ENCODE measurements at places on chromosomes 12 and 14.
A peak's percentile ranks its signal among the peaks of the same experiment; 100 is the strongest.

- DNase-seq: no peak
Observed at GRCh38 chr14:96979611-96980074, 182.5 kb downstream of the VRK1 start.

DNA sequence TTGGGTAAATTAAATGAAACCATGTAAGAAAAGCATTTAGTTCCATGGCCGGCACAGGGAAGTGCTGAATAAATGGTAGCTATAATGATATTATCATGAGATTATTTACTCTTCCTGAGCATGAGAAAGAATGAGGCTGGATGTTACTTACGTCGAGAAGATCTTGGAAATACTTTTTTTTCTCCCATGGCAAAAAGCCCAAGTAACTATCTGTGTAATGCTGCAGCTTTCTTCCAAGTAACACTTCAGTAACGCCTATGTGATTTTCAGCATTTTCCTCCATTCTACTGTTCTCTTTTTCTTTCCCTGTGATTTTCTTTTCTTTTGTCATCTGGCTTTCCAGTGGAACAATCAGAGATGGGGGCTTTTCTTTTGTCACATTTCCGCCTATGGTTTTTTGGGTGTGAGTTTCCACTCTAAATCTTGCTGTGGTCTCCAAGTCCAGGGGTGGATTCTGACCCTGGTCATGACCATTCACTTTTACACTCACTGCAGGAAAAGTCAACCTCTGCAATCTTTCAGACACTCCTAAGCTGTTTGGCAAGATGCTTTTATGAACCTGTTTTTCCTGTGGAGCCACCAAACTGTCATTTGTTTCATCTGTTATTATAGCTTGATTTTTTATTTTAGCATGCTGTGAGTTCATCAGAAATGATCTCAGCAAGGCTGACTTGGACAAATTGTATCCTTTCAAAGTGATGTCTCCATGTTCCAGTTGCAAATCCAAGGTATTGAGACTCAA, 25.0 kb upstream of the SYCP3 start:
- DNase-seq: no peak

DNA sequence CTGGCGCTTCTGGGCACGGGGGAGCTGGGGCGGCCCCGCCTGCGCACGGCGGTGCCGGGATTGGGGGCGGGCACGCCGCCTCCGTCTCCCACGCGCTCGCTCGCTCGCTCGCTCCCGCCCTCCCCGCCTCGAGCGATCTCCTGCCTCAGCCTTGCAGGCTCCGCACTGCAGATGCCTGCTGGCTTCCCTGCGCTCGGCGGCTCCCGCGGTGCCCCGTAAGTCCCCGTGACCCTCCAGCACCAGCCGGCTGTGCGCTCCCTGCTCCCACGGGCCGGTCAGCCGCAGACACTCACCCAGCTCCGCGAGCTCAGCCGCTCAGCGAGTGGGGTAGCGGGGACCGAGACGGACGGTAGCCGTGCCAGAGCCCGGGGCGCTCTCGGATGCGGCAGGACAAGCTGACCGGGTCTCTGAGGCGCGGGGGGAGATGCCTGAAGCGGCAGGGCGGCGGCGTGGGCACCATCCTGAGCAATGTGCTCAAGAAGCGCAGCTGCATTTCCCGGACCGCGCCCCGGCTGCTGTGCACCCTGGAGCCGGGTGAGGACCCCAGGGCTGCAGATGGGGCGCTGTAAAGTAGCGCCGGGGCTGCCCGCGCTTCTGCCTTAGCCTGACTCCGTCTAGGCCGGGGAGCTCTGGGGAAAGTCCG, at the start of gene TBC1D30:
Gene TBC1D30 (plus strand): TSS at position 148 of the 643 bp plus-strand sequence. CDS start 233 bp downstream, at position 381.
- no peak for DNase-seq

DNA sequence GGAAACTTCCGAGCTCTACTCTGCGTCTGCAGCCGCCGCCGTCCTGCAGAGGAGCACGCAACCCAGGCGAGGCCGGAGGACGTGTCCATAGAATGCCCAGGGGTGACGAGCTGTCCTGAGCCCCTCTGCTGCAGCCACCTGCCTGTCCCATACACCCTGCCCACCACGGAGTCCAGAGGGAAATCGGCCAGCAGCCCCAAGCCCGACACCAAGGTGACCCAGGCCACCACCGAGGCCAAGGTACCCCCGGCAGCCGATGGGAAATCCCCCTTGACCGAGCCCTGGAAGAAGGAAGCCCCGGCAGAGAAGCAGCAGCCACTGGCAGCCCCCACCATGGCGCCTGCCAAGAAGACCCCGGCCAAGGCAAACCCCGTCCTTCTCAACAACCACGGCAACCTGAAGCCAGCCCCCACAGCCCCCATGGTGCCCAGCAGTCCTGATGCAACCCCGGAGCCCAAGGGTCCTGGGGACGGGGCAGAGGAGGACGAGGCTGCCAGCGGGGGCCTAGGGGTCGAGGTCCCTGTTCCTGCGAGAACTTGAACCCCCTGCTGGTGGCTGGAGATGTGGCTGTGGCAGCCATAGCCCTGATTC, 128.7 kb upstream of the C14orf180 start:
- DNase-seq: no peak

DNA sequence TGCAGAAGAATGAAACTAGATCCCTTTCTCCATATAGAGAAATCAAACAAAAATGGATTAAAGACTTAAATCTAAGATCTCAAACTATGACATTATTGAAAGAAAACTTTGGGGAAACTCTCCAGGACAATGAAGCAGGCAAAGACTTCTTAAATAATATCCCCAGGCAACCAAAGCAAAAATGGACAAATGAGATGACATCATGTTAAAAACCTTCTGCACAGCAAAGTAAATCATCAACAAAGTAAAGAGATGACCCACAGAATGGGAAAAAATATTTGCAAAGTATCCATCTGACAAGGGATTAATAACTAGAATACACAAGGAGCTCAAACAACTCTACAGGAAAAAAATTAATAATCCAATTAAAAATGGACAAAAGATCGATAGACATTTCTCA, 101.0 kb downstream of the RALGAPA1 start:
- no peak for DNase-seq

GRCh38 chr12:79706156-79706555, 15.4 kb upstream of the PAWR start:
- peak; percentile 33 for DNase-seq

DNA sequence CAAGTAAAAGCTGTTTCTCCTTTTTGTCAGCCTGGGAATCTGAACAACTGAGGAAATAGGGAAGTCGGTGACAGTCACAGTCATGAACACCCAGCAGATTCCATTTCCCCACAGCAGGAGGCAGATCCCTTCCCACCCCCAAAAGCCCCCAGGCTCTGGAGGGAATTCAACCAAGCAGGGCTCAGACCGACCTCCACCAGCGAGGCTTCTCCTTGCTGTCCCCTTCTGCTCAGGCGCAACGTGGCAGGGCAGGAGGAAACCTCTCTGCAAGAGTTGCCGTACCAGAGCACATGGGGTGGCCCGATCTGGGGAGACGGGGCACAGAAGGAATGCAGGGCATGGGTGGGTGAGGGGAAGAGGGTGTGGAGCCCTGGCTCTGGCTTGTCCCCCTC, 319 bp downstream of the GALNT6 start:
- DNase-seq: peak; percentile 28

DNA sequence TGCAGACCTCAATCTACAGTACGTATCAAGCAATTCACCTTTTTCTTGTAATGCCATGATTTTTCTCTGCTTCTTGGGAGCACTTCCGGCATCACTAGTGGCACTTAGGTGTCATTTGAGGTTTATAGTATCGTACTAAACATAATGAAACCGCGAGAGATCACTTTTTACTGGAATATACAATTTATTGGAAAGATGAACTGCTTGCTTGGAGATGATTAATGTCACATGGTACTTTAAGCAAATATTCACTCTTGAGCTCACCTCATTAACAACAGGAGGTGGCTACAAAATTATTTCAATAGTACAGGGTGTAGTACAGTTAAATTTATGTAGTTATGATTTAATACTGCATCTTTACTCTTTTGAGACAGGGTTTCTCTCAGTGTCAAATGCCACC, 11.5 kb downstream of the FUT8 start:
- no peak for DNase-seq

DNA sequence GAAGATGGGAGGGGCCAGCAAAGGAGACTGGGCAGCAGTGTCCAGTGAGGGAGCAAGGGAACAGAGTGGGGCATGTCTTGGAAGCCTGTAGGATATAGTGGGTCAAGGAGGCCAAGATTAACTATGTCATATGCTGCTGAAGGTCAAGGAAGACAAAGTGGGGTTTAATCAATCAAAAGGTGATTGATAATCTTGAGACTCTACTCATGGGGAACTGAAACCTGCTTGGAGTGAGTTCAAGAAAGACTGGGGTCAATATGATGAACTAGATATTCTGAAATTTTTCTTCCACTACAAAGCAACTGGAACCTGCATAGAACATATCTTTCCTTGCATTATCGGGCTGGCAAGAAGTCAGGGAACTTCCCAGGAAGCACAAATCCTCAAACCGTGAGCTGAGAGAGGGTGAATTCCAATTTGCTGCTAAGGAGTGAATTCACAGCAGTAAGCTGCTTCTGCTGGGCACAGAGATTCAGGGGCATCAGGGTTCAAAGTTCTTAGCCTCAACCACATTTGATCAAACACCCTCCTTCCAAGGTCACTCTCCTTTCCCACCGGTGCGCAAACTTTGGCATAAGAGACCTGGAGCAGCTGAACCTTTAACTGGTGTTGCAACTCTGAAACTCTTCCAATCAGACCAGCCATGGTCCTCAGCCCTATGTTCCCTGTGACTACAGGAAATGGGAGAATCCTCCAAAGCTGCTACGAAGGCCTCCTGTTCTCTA, 40.3 kb upstream of the DCD start:
- DNase-seq: no peak

GRCh38 chr12:642633-643474, 20.4 kb downstream of the NINJ2 start:
- peak; percentile 69 for DNase-seq

- peak; percentile 43 for DNase-seq
Observed at GRCh38 chr14:102046337-102047278, 40.2 kb downstream of the HSP90AA1 start.

DNA sequence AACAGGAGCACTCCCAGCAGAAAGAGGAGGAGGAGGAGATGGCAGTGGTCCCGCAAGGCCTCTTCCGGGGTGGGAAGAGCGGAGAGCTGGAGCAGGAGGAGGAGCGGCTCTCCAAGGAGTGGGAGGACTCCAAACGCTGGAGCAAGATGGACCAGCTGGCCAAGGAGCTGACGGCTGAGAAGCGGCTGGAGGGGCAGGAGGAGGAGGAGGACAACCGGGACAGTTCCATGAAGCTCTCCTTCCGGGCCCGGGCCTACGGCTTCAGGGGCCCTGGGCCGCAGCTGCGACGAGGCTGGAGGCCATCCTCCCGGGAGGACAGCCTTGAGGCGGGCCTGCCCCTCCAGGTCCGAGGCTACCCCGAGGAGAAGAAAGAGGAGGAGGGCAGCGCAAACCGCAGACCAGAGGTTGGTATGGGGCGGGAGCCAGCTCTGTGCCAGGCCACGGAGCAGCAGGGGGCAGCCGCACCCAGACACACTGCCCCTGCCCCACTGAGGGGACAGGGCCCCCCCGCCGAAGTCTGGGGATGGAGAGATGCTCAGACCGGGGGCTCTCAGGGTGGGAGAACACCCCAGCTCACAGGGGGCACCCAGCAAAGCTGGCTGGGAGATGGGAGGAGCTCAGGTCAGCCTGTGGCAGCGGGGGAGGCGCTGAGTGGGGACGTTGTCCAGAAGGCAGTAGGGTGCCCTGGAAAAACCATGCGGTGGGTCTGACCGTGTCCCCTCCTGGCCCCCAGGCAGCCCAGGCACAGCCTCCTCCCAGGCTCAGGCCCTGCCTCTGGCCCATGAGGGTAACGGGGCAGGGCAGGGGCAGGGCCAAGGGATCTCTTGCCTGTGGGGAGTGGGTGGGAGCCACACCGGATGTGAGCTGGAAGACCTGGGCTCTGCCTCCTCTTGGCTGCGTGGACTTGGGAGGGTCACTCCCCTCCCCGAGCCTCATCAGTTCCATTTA, 9.8 kb downstream of the CHGA start:
- DNase-seq: no peak
